ENCODE measurements at places on chromosomes 5 and 9.
A peak's percentile ranks its signal among the peaks of the same experiment; 100 is the strongest.

GRCh38 chr5:36492984-36493654 lies 113.3 kb upstream of the SLC1A3 start:
- DNase-seq, result no peak

GRCh38 chr5:119452373-119453039 lies at the start of gene HSD17B4:
Gene HSD17B4 (plus strand): TSS chr5:119452497. CDS start chr5:119452576, 79 bp downstream.
- DNase-seq, result peak; percentile 94

GRCh38 chr5:139744471-139745131 lies 51.0 kb upstream of the PSD2 start:
- no peak for DNase-seq

GRCh38 chr9:130172161-130172857 lies at the start of gene NCS1:
Gene NCS1 (plus strand): TSS chr9:130172404. CDS start chr9:130172664, 260 bp downstream.
- peak; percentile 88 for DNase-seq

- DNase-seq, result no peak
Observed at GRCh38 chr9:125172031-125172755, 17.4 kb downstream of the PPP6C start.

DNA sequence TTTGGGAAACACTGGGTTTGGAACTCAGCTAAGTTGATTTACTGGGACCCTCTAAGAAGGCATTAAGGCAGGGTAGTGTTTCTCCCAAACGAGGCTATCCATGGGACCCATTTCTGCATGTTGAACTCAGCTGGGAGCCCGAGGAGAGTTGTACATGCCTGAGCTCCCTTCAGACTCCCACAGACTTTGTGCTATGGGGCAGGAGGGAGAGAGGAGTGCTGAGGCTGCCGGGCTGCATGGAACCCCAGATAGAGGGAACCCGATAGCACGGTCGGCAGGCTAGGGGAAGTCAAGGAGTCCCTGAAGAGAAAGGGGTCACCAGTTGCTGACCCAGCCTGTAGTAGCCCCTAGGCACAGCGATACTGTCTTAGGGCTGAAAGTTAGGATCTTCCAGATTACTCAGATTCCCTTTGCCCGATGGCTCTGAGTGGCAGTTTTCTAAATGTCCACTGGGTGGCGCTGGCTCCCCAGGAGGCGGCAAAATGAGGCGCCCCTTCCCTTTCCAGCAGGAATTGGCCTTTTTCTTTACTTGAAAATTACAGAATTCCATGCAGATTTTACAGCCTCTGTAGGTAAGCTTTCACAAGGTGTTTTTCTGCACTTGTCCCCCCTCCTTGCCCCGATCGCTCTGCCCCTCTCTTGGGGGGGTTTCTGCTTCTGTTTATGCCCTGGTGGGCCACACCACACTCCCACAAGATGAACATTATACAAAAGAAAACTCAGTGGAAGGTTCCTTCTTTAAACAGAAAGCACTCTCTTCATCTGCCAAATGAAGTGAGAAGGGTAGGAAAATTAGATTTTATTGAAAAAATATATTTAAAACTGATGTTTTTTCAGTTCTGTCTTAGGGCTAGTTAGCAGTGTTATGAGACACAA lies 17.8 kb downstream of the NANS start:
- peak; percentile 52 for DNase-seq

DNA sequence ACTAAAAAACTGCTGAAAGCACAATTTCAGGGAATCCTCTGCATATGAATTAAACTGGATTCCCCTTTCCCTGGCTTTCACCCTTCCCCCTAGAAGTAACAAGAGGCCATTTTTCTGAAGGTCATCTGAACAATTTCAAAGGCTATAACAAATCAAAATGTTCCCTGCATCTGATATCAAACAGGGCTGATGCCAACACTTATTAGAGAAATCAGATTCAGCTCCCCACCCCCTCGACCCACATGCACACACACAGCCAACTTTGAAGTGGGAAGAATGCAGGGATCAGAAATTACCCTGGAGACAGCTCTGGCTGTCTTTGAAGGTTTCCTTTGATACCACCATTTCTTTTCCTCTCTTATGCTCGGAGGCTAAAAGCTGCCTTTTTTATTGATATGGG lies 149.0 kb upstream of the RAPGEF1 start:
- DNase-seq, result no peak

GRCh38 chr5:88666761-88667495 lies 216.1 kb downstream of the MEF2C start:
- DNase-seq, result no peak

DNA sequence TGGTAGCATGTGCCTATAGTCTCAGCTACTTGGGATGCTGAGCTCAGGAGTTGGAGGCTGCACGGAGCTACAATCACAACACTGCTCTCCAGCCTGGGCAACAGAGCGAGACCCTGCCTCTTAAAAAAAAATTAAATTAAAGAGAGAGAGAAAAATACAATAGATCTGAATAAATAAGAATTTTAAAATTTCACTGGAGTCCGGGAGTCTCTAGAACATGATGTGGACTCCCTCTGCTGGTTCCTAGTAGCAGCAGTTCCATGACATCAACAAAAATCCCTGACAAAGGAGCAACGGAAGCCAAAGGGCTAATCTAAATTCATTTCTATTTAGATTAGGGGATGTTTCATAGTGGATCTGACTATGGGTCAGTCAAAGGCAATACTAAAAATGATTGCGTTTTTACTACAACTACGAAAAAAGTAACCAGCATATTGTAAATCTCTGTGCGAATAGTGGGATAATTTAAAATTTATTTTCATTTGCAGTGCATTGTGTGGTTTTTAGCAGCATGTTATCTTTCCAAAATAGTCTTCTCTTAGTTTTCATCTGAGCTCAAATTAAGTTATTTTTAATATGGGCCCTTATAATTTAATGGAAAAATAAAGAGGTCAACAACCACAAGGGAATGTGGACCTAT lies 6.7 kb downstream of the INIP start:
- DNase-seq, result no peak

- no peak for DNase-seq
Observed at GRCh38 chr5:107512029-107512428, 158.7 kb downstream of the EFNA5 start.

DNA sequence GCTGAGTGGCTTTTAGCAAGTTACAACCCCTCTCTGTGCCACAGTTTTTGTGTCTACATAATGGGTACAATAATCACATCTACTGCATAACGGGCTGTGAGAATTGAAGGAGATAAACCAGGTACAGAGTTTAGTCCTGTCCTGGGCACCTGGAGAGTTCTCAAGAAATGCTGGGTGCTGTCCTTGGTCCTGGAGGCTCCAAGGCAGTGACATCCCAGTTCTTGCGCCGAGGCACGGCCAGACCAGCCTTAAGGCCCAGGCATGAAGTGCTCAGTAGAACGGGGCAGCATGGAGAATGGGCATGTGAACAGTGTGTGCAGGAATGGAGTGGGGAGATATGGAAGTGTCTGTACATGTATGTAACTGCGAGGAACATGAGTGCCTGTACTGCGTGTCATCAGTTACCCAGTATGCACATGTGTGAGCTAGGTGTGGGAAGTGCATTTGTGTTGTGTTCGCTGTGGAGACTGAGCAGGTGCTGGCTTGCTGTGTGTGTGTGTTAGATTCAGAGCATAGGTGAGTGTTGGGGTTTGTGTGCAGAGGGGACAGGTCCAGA lies 6.3 kb upstream of the UNC5A start:
- DNase-seq, result no peak

DNA sequence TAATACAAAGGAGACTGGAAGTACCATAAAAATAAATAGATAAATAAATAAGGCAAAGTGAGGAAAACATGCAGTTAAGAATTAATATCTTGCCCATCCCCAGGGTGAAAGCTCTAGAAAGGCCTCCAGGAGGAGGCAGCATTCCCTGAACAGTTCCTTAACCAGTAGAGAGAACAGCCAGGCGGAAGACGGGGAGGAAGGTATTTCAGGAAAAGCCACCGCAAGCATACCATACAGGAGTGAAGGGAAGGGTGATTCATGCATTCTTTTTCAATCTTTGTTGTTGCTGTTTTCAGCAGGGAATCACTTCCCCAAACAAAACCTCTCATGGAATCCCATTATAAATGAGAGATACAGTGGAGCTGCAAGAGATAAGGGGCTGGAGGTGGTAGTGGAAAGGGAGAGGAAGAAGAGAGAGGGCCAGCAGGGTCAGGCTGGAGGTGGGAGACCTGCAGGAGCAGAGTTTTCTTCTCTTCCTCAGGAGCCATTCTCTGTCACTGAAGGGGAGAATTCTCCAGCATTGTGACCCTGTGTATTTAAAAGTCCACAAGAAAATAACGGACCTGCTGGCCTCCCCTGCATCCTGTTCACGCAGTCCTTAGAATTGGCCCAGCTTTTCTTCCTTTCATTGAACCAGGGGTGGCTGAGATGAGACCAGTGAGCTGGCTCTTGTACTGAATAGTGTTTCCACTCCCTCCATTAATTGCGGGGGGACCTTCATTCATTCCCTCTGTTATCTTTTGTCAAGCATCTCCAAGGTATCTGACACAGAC lies 255.9 kb downstream of the FAM114A2 start:
- no peak for DNase-seq

- no peak for DNase-seq
Observed at GRCh38 chr9:92727716-92728700, 36.6 kb downstream of the BICD2 start.

DNA sequence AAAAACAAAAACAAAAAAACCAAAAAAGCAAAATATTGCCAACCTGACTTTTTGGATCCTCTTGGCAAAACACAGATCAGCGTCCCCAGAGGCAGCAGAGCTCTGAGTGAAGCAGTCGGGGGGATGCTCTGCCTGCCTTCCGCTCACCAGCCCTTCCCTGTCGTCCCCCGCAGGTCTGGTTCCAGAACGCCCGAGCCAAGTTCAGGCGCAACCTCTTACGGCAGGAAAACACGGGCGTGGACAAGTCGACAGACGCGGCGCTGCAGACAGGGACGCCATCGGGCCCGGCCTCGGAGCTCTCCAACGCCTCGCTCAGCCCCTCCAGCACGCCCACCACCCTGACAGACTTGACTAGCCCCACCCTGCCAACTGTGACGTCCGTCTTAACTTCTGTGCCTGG lies 20.7 kb downstream of the LHX2 start:
- DNase-seq, result no peak

GRCh38 chr5:111781200-111781599 lies 24.2 kb upstream of the NREP start:
- peak; percentile 63 for DNase-seq

DNA sequence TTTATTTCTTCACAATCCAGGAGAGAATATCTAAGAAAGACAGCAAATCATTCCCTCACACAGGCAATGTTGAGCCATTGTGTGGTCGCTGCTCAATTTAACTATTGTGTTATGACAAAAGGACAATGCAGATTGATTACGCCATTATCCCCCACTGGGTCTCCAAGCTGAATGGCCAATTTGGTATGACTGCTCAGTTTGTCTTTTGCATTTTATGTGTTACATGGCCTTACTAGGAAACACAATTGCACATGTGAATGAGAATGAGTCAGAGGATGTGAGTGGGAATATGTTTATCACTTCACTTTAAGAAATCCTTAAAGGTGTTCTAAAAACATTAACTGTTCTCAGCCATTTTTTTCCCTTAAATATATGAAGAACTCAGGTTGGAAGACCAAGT lies 108.3 kb downstream of the FAM174A start:
- no peak for DNase-seq

GRCh38 chr9:115098226-115098965 lies 19.6 kb downstream of the TNC start:
- DNase-seq, result no peak

GRCh38 chr9:117757561-117758190 lies 53.5 kb downstream of the TLR4 start:
- no peak for DNase-seq

GRCh38 chr5:6427694-6428093 lies 21.0 kb upstream of the UBE2QL1 start:
- no peak for DNase-seq

GRCh38 chr9:4119778-4120554 lies 179.9 kb downstream of the GLIS3 start:
- no peak for DNase-seq

DNA sequence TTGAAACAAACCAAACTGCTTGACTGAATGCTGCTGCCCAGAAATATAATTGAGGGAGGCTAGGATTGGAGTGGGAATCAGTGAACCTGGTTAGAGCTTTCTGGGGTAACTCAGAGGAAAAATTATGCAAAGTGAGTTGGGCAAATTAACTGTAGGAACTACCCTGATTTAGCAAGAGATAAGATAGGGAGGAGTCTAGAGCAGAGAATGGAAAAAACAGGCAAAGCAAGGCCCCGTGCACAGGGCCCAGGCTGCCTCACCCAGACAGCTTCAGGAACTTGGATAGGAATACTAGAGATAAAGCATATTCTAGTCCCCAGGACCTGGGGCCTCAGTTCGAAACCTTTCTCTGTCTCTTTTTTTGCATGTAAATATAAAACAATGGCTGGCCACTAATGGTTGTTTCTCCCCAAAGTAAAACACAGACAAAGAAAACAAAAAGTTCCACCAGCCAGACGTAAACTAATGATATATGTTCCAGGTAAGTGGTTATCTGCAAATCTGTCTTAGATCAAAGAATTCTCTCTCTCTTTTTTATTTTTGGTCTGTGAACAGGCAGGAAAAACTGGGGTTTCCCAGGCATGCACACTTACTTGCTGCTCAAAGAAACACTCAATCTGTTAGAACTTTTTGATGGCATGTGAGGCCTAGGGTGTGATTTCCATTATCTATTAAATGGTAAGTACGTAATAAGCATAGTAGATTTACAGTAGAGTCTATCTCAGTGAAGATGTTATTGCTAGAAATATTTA lies 168.1 kb upstream of the MAP3K1 start:
- no peak for DNase-seq

- no peak for DNase-seq
Observed at GRCh38 chr9:84121991-84122523, 141.5 kb downstream of the RMI1 start.

- DNase-seq, result no peak
Observed at GRCh38 chr9:70635790-70636189, 221.3 kb upstream of the KLF9 start.

- no peak for DNase-seq
Observed at GRCh38 chr5:107813559-107813958, 142.8 kb upstream of the EFNA5 start.

DNA sequence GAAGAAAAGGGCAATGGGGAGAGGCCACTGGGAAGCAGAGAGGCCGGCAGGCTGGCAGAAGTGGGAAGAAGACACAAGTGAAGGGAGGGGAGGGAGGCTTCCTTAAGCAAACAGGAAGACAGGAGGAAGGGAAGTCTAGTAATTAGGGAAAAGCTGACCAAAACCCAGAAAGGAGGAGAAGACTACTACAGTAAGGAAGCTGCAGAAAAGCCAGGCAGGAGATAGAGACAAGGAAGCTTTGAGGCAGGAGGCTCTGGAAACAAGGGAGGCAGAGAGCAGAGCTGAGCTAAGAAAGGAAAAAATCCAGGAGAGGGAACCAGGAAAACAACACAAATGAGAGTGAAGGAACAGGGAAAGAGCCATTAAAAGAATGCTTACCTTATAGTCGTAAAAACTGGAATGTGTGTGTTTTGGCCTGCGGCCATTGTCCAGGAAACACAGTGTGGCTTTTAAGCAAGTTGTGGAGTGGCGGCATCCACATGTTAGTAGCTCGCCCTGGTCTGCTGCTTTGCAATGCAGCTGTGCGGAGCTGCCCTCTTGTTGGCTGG lies 317.1 kb upstream of the CLINT1 start:
- DNase-seq, result no peak

Measured in left ventricle myocardium superior (tissue), 1 donor.